AML-193 (cell line): ENCODE measurements at places on chromosomes 1 and 21.

- DNase-seq = no peak
Measured at GRCh38 chr1:208691012-208691411, 446.8 kb upstream of the PLXNA2 start.

DNA sequence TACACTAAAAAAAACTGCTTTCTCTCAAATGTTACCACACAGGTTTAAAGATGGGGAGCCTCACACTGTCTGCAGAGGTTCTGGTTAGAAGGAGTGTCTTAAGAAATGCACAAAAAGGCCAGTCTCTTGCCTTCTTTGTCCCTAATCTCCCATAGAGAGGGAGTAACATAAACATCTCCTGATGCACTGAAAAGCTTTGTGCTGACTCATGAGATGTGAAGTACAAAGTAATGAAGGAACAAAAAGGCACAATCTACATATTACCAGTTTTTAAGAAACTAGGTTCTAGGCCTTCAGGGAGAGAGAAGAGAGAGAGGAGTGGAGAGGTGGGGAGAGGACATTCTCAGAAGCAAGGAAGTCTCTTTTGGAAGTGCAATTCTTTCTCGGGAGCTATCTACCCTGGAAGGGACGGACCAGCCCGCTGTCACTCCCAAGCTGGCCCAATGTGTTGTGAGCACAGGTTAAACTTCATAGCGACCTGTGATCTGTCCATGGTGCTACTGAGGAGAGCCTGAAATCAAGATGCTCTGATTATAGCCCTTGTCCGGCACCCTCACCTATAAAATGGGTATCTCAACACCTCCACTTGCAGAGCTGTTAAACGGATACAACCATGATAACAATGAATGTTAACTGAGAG lies 458.1 kb downstream of the DISC1 start:
- DNase-seq = no peak

DNA sequence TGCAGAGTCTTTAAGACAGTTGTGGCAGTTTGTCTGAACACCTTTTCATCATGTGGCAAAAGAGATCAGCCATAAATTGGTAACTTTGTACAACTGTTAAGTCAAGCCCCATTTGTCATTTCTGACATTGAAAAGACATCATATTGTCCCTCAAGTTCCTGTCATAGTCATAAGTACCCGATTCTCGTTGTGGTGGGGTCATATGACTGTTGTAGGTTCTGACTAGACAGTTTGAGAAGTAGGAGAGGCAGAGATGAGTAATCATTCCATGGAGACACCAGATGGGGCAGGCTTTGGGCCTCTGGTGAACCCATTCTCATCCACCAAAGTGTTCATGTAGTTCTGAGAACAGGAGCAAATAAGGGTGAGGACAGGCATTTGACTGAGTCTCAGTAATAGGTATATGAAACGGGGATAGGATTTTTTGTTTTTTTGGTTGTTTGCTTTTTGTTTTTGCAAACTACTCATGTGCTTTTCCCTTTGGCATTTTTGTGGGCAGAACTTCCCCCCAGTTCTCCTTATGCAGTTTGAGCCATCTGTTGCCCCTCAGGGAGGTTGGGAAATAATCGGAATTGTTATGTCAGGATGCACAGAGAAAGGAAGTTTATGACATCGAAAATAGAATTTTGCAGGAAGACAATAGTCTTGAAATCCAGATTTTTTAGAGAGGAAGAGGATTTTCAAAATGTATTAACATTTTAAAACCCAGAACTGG lies 86.9 kb upstream of the KCNE2 start:
- DNase-seq = no peak

- DNase-seq = peak; percentile 63
Measured at GRCh38 chr1:93317207-93317606, 28.5 kb upstream of the DR1 start.

DNA sequence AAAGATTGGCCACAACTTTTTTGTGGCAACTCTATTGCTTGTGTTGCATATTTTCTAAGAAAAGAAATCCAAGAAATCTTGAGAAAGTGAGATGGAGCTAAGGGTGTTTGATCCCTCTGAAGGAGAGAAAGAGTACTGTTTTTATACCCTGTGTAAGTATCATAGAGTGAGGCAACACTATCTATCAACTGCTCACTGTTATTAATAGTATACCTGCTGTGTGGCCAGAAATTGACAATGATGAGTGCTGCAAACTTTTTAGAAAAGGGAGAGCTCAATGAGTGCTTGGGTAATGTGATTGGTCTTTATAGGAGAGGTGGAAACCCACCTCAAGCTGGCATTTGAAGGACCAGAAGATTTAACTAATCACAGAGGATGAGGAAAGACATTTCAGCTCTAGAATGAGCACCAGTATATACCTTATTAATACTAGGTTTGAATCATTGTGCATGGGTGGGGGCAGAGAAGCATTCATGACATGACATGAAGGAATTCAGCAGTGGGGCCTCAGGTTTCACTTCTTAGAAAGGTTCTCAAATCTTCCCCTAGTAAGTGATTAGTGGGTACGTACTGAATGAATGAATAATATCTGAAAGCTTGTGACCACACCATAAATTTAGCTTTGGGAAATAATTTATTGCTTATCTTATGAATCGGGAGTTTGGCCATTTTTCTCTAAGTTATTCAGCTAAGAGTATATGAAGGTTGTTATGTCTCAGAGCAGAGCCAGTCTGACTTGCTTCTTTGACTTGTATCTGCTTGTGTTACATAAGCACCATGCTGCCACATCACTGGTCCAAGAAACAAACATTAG lies 169.2 kb upstream of the SGIP1 start:
- DNase-seq = no peak
